GM06990 (cell line): ENCODE measurements at places on chromosomes 5 and 9.

GRCh38 chr5:153504726-153505125 is 14.3 kb downstream of the GRIA1 start:
- DNase-seq: no peak

GRCh38 chr5:38607930-38608564 is 51.6 kb upstream of the LIFR start:
- DNase-seq: no peak

DNA sequence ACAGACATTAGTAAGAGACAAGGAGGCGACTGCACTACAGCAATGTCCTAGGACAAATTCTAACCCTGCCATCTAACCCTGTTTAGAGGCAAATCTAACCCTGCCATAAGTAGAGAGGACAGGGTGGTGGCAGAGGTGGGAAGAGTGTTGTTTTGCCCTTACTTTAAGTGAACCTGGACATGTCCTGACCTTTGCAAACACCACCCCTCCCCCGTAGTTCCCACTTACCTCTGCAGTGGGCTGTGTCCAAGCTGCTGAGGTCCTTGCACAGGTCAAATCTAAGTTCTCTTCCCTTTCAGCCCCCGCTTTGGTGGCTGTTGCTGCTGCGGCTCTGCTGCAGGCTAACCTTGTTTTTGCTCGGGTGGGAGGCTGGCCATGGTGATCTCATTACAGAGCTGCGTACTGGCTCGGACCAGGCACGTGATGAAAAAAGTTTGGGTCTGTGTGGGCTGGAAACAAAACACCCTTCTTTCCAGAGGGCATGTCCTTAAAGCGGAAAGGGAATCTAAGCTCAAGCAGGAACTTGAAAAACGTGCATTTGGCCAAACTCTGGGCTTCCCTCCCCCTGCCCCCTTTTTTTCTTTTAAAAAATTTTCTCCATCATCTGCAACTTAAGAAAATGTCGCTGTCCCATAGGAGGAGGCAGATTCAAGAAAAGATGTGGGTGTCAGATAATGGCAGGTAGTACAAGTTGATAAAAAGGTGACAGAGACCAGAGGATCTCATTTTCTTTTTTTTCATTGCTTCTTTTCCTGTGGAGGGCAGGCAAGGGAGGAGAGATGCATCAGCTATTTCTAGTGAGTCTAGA is at the start of gene FAXDC2:
FAXDC2 (minus strand) TSS at position 349 of the 808 bp plus-strand sequence. CDS start 12,425 bp downstream, outside the sequence.
- DNase-seq: no peak

GRCh38 chr5:93158841-93159240 is 422.2 kb downstream of the NR2F1-AS1 start:
- DNase-seq: no peak

DNA sequence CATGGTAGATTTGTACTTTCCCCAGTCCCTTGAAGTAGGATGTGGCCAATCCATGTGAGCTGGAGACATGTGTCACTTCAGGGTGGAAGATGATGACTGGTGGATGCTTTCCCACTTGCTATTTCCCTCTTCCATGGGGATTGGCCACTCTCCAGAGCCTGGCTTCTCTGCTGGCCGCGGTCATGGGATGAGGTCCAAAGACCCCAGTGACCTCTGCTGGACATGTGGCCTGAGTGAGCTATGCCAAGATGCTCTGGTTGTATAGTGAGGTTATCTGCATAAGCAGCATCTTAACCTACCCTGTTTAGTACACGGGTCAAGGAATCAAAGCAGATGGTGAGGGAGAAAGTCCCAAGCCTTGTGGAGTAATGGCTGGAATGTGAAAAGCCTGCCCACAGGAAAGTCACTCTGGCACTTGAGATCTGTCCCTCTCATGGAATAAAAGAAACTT is 47.1 kb downstream of the SH3PXD2B start:
- DNase-seq: no peak

GRCh38 chr5:84255315-84255714 is 129.4 kb downstream of the EDIL3 start:
- no peak for DNase-seq

DNA sequence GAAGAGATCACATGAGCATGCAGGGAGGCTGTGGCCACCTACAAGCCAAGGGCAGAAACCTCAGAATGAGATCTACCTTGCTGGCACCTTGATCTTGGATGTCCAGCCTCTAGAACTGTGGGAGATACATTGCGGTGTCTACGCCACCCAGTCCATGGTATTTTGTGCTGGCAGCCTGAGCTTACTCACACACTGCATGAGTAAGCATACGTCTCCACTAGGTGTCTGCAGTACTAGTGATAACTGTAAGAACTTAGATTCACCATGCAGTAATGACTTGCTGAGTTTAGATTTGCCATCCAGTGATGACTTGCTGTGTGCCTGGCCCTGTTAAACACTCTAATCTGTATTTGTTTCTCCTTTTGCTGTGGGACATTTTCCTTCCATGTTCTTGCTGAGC is 417.7 kb downstream of the GADD45G start:
- DNase-seq: no peak

DNA sequence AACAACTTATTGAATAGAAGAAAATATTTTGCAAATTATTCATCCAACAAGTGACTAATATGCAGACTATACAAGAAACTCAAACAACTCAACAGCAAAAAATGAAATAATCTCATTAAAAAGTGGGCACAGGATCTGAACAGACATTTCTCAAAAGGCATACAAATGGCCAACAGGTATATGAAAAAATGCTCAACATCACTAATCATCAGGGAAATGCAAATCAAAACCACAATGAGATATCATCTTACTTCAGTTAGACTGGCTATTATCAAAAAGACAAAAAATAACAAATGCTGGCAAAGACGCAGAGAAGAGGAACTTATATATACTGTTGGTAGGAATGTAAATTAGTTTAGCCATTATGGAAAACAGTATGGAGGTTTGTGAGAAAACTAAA is 1.8 kb upstream of the AMACR start:
- DNase-seq: no peak

GRCh38 chr5:5011151-5011550 is 129.0 kb upstream of the ADAMTS16 start:
- no peak for DNase-seq
